HTR-8/SVneo (cell line): ENCODE measurements at places on chromosomes 7 and 10.
A peak's percentile ranks its signal among the peaks of the same experiment; 100 is the strongest.

GRCh38 chr7:16071246-16071857 is 350.0 kb downstream of the CRPPA start:
- DNase-seq = peak; percentile 27

DNA sequence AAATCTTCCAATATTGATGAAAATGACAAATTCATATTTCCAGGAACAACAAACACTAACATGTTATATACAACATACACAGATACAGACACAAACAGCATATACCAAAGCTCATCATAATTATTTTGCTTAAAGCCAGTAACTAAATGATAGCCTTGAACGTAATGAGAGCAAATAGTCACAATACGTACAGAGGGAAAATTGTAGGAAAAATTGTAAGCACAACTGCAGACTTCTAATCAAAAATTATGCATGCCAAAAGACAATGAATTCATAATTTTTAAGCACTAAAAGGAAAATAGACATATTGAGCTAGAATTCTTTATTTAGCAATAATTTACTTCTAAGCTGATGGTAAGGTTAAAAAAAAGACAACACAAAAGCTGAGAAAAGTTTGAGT is 1466.9 kb upstream of the CELF2 start:
- DNase-seq = no peak

GRCh38 chr10:11262494-11263345 is 245.0 kb downstream of the CELF2 start:
- no peak for DNase-seq

- no peak for DNase-seq
Observed at GRCh38 chr7:142885311-142886230, at the start of gene TRPV6. TSS of gene TRPV6 (minus strand) at chr7:142885745.

DNA sequence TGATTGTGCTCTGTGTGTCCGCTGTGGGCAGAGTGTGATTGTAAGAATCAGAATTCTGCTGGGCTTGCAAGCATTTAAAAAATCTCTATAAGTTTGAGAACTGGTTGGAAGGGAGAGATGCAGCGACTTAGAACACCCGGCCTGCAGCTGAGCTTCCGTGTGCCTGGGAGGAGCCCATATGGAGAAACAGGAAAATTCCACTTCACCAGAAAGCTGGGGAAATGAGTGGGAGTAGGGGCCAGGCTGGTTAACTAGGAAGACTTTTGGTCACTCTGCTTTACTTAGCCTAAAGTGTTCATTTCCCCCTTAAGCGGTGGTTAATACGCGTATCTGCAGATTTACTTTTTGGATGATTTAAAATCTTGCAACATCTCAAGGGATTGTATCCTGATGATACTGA is 72.2 kb downstream of the TCF7L2 start:
- DNase-seq = no peak

DNA sequence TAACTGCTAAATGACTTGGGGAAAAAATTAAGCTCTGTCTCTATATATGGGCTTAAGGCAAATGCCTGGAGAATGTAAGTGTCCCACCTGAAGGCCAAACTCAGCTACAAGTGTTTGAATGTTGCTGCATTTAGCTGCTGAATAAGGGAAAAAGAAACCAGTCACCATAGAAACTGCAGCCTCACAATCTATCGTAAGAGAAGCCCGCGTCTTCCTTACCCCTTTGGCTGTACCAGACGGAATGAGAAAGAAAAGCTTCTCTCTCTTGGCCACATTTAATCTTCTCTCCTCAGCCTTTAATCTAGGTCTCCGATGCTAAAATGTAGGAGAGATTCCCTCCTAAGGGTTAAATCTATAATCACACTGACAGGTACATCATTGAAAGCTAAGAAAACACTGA is 147.2 kb downstream of the SFMBT2 start:
- DNase-seq = no peak

- DNase-seq = no peak
Observed at GRCh38 chr10:104502907-104503306, 138.2 kb upstream of the SORCS3 start.
